ENCODE measurements at places on chromosomes 7 and 10. TPM values are rescaled to one million over a fixed set of nuclear protein-coding genes. Genes with fewer than 3 reads are reported as not detected.
A peak's percentile ranks its signal among the peaks of the same experiment; 100 is the strongest.

The RNF32 gene
- 3.2 TPM for polyA plus RNA-seq

DNA sequence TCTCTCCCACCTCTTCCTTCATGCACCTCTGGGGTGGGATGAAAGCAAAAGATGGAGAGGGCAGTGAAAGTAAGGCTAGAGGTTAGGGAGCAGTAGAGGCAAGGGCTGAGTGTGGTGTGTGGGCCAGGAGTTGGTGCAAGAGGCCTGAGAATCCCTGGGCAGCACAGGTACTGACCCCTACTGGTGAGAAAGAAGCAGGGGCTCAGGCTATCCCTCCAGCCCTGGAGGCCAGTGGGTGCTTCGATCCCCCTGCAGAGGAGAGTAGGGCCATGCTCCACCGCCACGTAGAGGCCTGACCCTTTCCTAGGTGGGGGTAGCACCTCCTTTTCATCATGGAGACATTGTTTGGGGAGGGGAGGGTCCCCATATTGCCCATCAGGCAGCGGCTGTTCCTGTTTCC lies 9.8 kb downstream of the CDHR1 start:
- DNase-seq: no peak

DNA sequence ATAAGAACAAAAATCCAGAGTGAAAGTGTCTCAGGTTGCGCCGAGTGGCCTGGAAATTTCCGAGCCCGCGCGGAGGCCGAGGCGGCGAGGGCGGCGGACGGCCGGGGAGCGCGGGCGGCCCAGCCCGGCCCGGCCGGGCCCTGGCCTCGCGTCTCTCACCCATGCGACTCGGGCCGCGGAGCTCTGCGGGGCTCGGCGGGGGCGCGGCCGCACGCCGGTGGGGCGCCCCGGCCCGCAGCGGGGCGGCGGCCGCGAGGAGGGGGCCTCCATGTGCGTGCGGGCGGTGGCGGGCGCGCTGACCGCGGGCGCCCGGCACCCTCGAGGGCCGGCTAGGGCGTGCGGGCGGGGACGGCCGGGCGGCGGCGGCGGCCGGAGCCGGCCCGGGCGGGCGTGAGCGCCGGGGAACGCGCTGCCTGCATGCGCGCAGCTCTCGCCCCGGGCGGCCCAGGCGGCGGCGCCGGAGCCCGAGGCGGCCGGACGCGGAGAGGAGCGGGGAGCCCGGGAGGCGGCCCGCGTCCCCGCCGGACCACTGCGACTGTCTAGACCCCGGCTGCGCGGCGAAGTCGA lies 302 bp upstream of the EN2 start:
- no peak for DNase-seq

DNA sequence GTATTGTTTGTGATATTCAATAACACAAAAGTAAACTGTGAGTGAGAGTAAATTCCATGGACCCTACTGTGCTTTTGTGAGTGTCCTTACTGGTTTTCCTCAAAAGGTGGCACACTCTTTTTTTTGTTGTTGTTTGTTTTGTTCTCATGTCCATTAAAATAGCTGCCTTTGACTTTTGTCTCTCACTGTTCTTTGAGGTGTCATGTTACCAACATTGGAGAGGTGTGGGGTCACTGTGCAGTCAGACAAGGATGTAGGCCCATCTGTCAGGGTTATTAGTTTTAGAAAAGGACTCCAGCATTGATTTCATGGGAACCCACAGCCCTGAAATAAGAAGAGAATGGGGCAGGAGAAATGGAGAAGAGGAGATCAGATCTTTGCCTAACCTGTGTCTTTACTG lies 383.1 kb downstream of the SORCS3 start:
- DNase-seq: no peak

DNA sequence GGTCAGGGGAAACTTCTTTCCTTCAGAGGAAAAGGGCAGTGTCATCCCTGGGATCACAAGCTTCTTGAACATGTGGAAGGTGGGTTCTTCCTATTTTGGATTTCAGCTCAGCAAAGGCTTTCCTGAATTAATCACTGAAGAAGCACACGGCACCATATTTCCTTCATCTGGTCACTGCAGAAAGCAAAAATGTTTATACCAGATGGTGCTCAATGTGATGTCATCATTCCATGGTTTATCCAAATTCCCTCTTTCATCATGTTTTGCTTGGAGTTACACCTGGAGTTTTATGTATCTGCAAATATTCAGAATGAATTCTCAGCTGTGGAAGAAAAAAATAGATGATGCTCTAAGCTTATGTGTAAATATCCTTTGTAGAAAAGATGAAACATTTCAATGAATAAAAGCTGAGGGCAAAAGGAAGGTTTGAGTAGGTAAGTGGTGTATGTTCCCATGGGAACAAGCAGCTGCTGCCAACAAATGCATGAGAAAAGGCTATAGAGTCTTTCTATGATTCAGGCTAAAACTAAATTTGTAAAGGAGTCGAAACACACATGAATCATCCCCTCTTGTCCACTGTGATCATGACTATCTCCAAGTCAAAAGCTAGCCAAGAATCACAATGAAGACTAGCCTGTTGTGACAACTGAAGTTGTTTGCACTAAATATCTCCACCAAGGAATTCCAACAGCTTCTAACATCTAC lies 26.9 kb upstream of the BPGM start:
- DNase-seq: no peak

GRCh38 chr10:72753760-72754231 lies 61.9 kb downstream of the MCU start:
- DNase-seq: no peak

- peak; percentile 97 for DNase-seq
Measured at GRCh38 chr10:73997787-73998622, at the start of gene VCL. TSS of gene VCL (plus strand) at chr10:73998116. CDS start at chr10:73998208, 92 bp downstream.

DNA sequence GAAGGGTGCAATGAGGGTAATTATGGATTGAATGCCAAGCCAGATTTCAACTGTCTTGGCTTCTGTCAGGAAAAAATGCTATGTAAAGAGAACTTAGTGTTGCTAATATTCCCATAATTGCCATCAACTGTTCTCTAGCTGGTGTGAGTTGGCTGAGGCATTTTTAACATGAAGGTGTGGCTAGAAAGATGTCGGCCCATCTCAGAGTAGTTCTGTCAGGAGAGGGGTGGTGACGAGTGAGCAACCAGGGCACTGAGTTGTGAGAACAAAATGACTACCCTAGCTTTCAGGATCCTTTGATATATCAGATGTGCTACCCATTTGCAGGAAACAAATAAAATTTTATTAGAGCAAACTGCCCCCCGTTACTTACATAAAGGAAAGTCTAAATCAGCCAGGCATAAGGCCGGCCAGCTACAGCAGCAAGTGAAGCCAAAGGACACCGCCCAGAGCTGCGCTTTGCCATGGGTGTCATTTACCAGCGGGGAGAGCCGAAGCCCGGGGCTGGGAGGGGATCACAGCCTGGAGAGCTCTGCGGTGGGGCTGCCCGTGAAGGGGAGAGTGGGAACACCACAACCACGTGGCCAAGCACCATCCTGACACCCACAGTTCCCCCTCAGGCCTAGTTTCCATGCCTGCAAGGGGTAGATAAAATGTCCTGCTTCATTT lies 141.4 kb downstream of the ICA1 start:
- no peak for DNase-seq

- no peak for DNase-seq
Measured at GRCh38 chr7:25978466-25978865, 173.5 kb upstream of the NFE2L3 start.

- DNase-seq: no peak
Measured at GRCh38 chr7:36732806-36733205, 8.5 kb upstream of the AOAH start.

DNA sequence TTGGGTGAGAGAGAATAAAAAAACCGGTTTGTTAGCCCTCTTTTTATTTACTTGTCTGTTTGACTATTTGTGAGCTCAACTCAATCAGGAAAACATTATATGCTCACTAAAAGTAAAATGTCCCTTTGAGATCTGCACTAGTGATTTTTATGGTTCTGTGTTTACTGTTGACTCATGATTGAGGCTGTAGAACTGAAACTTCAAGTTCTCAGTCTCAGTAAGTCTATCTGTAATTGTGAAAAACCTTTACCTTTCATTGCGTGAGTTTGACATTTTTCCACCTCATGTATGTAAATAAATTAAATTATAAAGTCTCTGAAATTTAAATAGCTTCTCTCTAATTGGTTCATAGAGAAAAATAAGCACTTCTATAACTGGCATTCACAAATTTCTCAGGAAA lies 17.0 kb upstream of the CASD1 start:
- no peak for DNase-seq
